Activated effector memory CD4-positive, alpha-beta T cell treated with Interleukin-2 at 50 U/mL for 16 hours (primary cell): ENCODE measurements at places on chromosomes 1 and 21.

DNA sequence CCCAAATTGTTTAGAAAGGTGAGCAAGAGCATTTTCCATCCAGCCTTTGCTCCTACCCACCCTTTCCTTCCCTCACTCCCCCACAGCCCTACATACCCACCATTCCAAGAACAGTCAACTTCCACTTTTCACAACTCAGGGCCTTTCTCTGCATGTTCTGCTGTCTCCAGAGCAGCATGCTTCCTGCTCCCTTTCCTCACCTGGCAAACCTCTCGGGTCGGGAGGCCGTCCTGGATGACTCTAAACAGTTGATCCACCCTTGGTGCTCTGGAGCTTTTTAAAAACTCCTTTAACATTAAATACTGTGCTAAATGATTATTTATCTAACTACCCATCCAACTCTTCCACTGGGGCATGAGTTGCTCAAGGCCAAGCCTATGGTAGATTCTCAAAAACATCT lies 200.6 kb downstream of the SETD4 start:
- no peak for DNase-seq

- DNase-seq: no peak
These were observed 25.5 kb upstream of the RCC1 start for GRCh38 chr1:28480308-28480707.

DNA sequence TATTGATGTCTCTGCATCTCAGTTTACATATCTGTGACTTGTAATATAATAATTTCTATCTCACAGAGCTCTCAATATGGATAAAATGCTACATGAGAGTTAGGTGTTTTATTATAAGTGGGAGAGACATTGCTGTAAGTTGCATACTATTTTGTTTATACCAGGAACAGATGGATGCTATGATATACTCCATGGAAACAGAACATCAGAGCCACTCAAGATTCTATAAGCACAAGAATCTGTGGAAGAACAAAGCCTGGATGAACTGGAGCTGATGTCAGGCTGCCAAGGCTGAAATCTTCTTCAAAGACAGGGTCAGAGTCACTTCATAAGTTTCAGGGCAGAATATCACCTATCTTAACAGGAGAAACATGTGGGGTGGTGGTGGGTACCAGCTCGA lies 30.2 kb downstream of the DUSP10 start:
- DNase-seq: no peak

DNA sequence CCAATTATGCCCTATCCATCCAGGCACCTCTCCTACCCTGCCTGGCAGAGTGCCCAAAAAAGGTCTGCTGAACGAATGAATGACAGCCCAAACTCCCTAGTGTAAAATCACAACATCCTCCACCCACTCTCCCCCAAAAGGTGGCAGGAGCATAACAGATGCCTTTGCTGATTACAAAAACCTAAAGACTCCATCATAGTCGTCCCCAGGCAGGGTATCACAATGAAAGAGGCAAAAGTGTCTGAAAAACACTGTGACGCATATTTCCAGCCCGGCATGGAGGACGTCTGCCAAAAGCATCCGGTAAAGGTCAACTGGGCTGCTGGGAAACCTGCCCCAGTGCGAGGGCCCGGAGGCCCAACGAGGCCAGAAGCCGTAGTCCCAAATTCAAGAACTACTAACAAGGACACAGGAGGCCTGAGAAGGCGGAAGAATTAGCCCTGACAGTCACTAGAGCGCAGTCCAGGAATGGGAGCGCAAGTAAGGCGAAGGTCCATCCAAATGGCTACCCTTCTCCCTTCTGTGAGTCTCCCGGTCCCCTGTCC lies 576 bp downstream of the SMIM12 start:
- peak; percentile 19 for DNase-seq

- DNase-seq: no peak
These were observed 514.0 kb upstream of the ADAMTS5 start for GRCh38 chr21:27480841-27481261.

- DNase-seq: no peak
These were observed 88.6 kb downstream of the SELENOF start for GRCh38 chr1:86825319-86825718.

DNA sequence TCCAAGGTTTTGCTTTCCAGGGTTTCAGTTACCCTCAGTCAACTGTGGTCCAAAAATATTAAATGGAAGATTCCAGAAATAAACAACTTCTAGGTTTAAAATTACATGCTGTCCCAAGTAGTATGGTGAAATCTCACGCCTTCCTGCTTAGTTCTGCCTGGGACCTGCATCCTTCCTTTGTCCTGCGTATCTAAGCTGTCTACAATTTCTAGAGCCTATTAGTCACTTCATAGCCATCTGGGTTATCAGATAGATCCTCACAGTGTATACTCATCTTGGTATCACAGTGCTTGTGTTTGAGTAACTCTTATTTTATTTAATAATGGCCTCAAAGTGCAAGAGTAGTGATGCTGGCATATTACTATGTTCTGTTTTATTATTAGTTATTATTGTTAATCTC lies 157.7 kb downstream of the ROR1 start:
- no peak for DNase-seq

GRCh38 chr1:69833536-69833935 lies 265.8 kb downstream of the LRRC7 start:
- DNase-seq: no peak

GRCh38 chr1:248807067-248807737 lies 18.5 kb downstream of the SH3BP5L start:
- no peak for DNase-seq

DNA sequence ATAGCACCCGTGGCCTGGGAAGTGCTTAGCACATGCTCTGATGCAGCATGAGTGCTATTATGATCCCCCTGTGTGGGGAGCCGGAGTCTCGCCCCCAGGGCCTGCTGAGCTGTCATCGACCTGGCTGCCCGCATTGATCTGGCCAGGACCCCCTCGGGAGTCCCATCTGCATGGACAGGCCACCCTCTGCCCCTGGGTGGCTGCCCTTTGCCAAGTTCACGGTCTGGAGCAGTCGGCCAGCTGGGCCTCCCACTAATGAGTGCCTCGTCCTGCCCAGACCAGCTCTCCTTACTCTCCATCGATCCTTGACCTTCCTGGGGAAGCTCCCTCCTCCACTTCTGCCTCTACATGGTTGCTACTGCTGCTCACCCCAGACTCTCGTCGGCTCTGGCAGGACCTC lies 121.8 kb upstream of the RUNX3 start:
- DNase-seq: no peak

DNA sequence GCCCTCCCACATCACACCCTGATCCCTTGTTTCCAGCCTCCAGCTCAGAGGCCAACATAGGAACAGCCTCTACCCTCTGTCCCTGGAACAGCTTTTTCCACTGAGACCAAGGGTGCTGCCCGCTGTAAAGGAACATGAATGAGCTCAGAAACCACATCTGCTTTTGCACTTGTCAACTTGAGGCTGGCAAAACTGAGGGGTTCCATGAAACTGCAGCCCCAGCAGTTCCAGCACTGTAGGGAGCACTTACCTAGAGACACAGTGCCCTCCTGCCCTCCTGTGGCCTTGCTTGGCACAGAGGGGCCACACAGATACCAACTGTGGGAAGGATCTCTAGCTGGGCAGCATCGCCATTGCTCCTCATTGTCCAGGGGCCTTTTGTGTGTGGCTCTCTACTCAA lies 51.7 kb downstream of the ITPKB start:
- peak; percentile 28 for DNase-seq

DNA sequence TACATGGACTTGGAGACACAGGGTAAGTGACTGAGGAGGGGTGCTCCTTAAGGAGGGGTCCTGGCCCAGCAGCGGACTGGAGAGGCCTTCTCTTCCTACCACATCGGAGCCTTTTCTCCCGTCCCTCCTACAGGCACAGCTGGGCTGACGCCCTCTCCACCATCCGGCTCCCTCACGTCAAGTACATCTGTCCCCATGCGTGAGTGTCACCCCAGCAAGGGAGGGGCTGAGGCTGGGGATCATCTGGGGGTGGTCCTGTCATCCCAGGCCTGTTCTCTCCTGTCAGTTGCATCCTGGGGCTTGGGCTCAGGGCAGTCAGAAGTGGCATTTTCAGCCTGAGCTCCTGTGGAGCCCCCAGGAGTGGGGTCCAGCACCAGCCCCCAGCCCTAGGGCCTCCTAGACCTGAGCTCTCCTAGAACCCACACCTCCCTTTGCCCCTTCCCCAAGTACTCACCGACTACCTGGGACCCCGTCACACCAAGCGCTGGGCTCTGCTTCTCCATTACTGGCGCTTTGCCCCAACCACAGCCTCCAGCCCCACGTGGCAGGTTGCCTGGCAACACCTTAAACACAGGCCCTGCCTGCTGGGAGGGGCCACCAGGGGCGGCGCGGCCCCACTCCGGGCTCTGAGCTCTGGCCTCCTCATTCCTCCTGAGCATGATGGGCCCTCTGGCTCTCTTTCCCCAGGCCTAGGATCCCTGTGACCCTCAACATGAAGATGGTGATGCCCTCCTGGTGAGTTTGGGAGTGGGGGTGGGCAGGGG lies 2.3 kb downstream of the LYPLA2 start:
- peak; percentile 14 for DNase-seq

DNA sequence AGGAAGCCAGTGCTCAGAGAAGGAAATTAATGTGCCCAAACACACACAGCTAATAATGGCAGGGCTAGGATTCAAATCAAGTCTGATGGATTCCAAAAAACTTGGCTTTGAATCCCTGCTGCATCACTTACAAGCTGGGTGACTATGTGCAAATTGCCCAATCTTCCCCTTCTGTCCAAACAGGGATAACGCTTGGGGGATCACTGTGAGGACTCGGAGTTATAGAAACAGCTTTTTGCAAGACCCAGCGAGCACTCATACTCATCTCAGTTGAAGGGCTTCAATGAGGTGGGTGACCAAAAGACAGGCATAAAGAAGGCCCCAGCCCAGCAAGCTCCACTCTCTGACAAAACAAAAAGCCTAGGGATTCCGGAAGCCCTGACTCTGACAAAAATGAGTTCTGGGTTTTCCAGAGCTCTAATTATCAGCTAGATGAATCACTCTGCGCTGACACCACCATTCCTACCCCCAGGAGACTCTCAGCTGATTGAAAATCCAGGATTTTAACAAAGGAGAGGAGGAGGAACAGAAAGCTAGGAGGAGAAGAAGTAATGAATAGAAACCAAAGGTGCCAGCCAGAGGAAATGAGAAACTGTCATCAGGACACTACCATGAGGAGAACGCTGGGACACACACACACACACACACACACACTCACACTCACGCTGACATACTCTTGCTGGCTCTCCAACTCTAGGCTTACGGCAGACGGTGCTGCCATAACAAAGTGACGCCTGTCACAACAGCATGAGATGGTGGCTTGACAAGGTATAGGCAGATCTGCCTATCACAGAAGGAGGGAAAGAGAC lies 1.6 kb upstream of the STK40 start:
- DNase-seq: no peak

DNA sequence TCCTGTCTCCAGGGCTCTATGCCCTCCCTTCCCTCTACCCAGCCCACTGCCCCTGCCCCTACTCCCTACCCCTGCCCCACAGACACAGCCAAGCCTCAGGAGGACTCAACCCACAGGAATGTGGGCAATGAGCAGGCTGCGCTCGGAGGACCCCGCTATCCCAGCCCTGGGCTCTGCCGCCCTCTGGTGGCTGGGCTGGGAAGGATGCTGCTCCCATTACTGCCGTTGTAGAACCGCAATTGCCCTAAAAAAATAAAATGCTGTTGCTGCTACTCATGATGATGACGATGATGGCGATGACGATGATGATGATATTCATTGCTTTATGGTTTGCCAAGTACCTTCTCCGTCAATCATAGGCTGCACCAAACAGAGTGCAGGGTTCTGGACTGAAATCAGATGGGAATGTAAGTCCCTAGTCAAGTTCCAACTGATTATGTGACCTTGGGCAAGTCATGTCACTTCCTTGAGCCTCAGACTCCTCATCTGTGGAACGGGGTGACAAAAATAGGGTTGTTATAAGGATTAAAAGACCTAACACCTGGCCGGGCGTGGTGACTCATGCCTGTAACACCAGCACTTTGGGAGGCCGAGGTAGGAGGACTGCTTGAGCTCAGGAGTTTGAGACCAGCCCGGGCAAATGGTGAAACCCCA lies 24.6 kb downstream of the ARHGEF19 start:
- peak; percentile 60 for DNase-seq

DNA sequence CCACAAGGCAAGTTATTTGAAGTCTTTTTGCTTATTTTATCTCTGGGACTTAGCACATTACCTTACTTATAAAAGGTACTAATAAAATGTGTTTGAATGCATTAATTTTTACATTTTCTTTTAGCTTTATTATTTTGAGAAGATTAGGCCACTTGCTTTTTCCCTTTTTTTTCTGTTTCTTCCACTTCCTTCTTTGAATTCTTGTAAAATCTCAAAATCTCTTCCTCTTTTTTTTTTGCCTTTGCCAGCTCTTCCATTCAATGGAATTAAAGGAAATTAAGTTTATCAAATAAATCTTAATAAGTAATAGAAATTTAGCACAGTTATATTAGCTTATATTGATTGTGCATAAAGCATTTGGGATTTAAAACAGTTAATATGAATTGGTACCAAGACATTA lies 260.9 kb downstream of the SRGAP2C start:
- no peak for DNase-seq

DNA sequence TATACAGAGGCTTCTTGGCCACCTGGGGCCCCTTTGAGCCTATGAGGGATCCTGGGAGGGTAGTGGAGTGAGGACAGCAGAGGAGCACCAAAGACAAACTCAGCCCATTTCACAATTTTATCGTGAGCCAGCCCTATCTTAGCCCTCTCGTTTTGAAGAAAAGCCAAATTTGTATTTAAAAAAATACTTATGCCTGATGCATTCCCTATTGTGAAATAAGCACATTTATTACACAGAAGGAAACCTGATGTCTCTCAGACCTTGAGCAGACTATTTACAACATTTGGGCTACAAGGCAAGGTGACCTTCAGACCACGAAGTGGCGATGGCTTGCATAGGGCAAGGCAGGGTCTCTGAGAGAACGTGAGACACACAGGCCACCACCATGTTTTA lies 41.3 kb upstream of the H6PD start:
- no peak for DNase-seq

- no peak for DNase-seq
These were observed 55.4 kb downstream of the STUM start for GRCh38 chr1:226603858-226604559.

DNA sequence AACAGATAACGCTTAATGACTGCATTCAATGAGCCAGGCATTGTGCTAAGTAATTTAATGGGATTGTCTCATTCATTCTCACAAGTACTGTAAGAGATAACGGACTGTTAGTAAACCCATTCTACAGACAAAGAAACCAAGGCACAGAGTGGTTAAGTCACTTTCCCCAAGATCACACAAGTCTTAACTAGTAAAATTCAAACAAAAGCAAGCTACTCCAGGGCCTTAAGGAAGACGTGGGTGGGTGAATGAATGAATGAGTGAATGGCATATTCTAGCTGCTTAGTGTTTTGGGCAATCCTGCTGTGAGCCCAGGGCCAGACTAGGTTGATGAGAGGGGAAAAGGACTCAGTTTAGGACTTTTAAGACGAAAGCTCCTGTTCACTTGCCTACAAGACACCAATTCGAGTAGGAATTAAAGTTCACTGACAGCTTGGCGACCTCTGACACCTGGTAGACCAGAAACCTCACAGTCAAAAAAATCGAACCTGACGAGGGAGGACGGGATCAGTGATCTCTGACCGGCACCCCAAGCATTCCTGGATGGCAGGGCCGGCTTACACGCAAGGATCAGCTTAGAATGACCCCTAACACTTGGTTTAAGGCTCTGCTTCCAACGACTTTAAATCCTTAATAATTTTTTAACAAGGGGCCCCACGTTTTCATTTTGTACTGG lies 557 bp downstream of the EMC1 start:
- DNase-seq: no peak

- DNase-seq: no peak
These were observed 261.4 kb upstream of the C1orf174 start for GRCh38 chr1:4161366-4162006.
